GM20000 (cell line): ENCODE measurements at places on chromosomes 16 and 17.

DNA sequence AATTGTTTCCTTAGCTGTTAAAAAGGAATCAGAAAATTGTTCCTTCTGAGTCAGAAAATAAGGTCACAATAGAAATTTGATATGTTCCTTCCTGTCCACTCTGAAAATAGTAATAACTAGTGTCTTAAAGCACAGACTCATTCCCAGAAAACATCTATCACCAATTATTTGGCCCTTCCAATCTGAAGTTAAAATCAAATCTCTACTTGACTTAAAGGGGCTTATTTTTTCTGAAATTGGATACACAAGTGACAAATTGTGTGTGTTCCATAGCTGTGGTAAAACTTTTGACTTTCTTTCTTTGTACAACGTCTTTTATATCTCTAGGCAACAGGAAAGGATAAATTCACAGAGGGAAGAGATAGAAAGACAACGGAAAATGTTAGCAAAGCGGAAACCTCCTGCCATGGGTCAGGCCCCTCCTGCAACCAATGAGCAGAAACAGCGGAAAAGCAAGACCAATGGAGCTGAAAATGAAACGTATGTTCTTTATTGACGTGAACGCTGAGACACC, 54.5 kb upstream of the MRC2 start:
- no peak for DNase-seq

GRCh38 chr16:2848933-2849725, 8.8 kb downstream of the PRSS22 start:
- DNase-seq: no peak

DNA sequence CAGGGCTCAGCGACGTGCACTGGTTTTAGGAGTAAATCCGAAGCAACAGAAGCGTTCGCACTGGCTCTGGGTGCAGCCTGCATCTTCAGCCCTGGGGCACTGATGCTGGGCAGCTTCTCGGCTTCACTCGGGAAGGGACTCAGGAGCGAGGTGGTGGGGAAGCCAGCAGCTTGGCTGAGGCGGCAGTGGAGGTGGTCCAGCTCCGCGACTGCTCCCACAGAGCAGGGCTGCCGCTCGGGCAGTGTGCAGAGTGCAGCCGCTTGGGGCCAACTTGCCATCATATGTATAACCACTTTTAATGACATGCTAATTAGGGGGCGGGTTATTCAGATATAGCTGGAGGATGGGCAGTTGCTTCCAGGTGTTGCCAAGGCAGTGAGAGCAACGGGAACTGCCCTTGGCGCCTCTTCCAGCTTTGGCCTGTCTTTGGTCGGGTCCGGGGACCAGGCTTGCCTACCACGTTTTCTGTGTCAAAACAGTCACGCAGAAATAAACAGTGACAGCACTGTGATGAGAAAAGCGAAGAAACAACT, 26.7 kb downstream of the METRNL start:
- DNase-seq: no peak

GRCh38 chr17:78358538-78359320, 1.1 kb downstream of the SOCS3 start:
- no peak for DNase-seq

GRCh38 chr17:27081002-27081638, 212.8 kb upstream of the WSB1 start:
- no peak for DNase-seq

DNA sequence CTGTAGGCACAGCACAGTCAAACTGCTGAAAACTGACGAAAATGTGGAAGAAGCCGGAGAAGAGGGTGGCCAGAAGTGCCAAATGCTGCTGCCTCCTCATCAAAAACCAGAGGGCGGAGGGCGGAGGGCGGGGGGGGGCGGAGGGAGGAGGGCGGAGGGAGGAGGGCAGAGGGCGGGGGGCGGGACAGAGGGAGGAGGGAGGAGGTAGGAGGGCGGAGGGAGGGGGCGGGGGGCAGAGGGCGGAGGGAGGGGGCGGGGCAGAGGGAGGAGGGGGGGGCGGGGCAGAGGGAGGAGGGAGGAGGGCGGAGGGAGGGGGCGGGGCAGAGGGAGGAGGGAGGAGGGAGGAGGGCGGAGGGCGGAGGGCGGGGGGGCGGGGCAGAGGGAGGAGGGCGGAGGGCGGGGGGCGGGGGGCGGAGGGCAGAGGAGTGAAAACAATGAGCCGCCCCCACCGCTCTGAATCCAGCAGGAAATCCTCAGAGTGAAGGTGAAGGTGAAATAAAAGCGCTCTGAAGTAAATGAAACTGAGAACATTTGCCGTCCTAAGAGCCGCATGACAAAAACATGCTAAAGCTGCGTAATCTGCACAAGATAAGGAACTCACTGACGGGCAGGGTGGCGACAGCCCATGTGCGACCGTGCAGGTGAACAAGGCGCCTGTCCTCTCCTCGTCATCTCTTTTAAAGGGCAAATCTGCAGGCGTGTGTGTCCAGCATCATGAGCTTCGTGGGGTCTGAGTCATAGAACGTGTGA, 22.6 kb upstream of the CBFA2T3 start:
- DNase-seq: no peak

DNA sequence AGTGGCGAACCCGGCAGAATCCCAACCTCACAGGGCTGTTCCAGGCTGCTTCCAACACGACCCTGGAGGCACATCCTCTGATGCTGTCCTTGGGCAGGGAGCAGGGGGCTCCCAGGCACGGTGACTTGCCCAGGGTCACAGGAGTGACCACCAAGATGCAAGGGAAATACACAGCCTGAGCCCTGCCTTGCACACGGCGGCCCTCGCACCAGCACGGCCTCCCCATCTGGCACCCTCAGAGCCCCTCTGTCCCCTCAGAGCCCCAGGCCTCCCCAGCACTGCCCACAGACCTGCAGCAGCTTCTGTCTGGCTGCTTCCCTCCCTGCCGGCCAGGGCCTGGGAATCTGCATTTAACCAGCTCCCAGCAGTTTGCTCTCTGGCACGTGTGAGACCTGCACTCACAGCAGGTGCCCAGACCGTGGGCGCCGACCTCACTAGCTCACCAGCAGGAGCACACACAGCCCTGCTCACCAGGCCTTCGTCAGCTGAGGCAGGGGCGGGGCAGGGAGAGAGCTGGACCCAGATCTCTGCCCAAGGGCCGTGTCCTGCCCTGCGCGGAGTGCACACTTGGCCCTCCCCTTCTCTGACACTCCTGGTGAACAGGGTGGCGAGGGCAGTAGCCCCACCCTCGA, 29.7 kb upstream of the ZC3H18 start:
- DNase-seq: no peak

DNA sequence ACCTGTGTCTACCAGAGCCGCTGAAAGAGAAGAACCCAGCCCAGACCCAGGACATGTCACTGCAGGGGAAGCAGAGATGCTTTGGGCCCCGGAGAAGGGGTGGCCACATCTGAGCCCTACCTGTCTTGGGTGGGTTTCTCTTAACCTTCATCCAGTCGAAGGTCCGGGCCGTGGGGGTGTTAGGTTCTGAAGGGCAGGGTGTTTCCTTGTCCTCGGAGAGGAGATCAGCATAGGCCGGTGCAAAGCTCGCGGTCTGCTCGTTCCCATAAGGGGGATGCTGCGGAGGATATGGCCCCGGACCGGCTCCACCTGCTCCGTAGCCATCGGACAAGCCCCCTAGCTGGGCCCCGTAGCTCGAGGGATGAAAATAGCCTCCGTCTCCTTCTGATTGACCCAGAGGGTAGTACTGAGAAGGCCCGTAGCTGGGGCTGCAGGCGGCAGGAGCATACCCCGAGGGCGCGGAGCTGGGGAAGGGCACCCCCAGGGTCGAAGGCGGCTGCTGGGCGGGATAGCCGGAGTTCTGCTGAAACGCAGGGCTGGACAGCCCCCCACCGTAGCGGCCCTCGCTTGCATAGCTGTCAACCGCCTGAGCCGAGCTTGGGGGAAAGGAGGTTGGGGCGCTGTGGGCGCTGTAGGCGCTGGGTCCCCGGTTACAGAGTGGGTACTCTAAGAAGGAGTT, 464 bp downstream of the HOXB1 start:
- DNase-seq: no peak
